Right ventricle myocardium inferior (tissue), 1 donor: ENCODE measurements at places on chromosomes 4 and X. TPM values are rescaled to one million over a fixed set of nuclear protein-coding genes. Genes with fewer than 3 reads are reported as not detected.

DNA sequence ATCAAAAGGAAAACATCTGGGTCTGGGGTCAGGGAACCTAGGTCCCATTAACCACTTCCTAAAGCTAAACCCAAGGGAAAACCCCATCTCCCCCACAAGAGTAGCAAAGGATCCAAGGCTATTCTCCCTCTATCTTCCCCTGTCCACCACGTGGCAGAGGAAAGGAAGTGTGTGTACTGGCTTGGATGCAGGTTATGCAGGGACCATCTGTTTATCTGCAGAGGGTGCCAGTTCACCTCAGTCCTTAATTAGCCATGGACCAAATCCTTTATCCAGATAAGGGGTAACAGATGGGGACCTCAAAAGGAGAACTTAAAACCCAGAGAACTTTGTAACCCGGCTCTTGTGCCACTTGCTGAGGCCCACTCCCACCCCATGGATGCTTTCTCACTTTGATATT, 135.3 kb downstream of the ZNF518B start:
- no peak for DNase-seq

- DNase-seq: no peak
These were observed 148.4 kb upstream of the SPRY1 start for GRCh38 chr4:123248085-123248659.

GRCh38 chr4:117135634-117136354, 50.4 kb upstream of the TRAM1L1 start:
- DNase-seq: no peak

- DNase-seq: no peak
These were observed 168.2 kb downstream of the COL25A1 start for GRCh38 chr4:109134268-109134667.

DNA sequence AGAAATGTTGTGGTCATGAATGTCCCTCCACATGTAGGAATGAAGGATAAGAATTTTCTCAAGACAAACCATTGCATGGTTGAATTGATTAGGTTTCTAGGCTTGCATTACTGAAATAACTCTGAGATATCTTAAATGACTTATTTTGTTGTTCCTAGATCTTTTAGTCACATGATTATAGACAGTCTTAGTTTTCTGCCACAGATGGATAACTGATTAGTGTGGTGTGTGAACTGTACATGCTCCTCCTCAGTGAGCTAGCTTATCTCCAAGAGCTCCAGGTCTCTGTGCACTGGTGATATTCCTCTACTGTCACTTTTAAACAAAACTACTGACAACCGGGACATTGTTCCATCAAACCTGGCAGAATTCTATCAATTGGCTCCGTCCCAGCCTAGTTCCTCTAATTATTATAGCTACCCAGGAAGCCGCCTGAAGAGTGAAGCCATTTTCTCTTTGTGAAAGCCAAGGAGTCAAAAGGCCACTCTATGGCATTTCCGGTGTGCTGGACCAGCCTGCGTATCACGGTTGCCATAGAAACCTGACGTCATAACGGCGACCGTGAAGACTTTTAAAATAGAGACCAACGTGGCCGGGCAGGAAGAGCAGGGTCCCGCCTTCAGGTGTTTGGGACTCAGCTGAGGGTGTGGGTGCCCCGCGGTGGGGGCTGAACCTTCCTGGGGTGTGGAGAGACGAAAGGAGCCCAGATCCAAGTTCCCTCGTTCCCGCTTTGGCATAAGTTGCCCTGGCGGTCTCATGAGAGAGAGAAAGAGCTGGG, 28.1 kb downstream of the BEX3 start:
- peak; percentile 65 for DNase-seq

DNA sequence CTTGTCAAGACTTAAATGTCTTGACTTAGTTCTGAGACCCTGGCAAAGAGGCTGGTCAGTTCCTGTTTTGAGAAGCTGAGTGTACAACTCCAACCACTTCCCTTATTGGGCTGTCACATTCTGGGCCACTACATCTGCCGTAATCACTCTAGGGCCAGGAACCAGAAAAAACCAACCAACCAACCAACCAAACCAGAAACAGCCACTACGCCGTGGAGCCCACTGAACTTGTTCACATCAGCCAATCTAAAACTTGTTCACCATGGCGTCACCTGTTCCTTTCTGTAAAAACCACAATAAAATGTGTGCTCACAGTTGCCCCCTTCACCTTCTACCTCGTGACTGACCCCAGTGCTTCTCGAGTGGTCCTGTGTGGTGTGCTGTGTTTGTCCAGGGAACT, 107.3 kb downstream of the JADE1 start:
- DNase-seq: no peak

DNA sequence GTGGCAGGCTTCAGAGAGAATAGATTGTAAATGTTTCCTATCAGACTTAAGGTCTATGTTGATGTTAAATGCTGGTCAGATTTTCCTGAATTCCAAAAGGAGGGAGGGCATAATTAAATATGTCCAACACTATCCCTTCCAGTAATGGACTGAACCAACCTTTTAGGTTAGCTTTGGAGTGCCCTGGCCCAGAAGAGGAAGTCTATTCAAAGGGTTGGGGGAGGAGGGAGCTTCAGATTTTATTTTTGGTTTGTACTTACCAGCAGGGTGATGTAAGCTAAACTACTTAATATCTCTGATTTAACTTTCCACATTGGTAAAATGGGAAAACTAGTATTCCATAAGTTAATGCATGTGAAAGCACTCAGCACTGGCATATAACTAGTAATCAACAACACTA, 91.1 kb downstream of the RBM46 start:
- no peak for DNase-seq

DNA sequence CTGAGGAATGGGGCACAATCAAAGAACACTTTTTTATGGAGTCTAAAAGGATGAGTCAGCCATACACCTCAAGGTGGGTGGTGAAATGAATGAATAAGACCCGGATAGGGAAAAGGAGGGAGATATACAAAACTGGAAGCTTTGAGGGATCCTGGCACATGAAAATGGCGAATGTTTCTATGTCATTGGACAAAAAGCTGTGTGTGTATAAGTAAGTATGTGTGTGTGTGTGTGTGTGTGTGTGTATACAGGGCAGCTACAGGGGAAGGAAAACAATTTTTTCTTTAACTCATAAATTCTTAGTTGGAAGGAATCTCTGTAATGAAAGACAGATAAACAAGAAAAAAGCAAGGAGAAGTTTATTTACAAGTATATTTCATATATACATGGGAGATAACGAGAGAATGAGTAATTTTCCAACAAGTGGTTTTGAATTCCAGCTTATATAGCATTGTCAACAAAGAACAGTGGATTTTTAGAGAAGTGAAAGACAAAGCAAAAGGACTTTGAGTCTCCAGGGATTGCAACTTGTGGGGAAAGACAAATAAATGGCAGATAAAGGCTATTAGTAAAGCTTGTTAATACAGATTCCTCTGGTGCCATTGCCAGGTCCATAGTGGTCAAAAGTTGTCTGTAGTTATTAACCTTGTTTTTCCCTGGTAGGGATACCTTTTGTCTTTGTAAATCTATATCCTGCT, 99.7 kb downstream of the MMRN1 start:
- no peak for DNase-seq

DNA sequence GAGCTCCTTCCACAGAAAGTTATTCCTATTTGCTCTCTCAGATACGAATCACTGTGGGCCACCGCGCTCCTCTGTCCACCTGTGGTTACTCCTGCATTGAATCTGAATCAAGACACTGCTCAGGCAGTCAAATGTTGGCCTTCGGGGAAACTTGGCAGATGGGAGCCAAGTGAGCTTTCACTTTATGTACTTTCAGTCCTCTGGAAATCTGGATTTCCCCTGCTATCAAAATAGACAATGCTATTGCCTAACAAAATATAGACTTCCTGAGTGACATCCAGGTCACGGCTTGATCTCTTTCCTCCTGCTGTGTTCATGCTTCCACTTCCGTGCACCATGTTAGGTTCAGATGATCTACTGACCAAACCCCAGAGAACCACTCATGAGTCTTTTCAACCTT, 43.8 kb downstream of the FHL1 start:
- no peak for DNase-seq

GRCh38 chr4:165668694-165669093, 204.3 kb upstream of the TLL1 start:
- no peak for DNase-seq

- DNase-seq: no peak
These were observed 3.0 kb downstream of the ZIC3 start for GRCh38 chrX:137568741-137569469.

- DNase-seq: no peak
These were observed 42.4 kb downstream of the N4BP2 start for GRCh38 chr4:40099010-40099409.

- no peak for DNase-seq
These were observed 93.2 kb downstream of the FAM13A start for GRCh38 chr4:88963817-88964216.

- DNase-seq: no peak
These were observed 28.1 kb upstream of the ANOS1 start for GRCh38 chrX:8760021-8760420.

GRCh38 chr4:10158333-10158942, 41.8 kb upstream of the WDR1 start:
- DNase-seq: no peak

DNA sequence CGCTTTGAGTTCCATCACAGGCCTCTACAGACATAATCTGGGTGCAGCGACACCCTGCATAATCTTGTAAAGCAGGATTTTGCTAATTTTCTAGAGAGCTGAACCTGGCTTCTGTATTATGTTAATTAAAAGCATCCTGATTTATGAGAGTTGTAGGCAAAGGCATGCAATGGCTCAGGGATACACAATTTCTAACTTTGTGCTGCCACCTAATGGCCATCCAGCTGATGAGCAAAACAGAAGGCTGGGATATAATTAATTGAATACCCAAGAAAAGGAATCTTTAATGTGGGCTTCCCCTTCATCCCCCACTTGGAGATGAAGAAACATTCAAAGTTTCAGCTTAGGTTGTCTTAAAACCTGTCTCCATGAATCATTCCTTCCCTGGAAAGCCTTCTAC, 78.1 kb downstream of the BMP15 start:
- no peak for DNase-seq

GRCh38 chrX:9864011-9864410, 77.8 kb downstream of the SHROOM2 start:
- no peak for DNase-seq

GRCh38 chrX:123600181-123600580, 132.7 kb downstream of the THOC2 start:
- DNase-seq: no peak

DNA sequence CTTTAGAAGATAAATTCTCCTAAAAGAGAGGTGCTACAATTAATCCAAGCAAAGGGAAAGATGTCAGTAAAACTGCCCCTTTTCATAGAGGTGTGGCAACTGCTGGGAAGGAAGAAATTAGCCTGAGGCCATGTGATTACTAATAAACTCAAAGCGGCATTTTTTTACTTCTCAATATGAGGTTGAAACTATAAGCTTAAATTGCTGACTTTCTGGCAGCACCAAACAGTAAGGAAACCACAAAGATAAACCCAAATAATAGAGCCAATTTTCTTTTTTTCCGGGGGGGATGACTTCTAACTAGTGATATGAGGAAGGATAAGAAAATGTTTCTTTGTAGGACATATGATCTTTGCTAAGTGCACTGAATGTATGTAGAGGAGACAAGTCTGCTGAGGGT, 30.9 kb downstream of the AR start:
- no peak for DNase-seq

DNA sequence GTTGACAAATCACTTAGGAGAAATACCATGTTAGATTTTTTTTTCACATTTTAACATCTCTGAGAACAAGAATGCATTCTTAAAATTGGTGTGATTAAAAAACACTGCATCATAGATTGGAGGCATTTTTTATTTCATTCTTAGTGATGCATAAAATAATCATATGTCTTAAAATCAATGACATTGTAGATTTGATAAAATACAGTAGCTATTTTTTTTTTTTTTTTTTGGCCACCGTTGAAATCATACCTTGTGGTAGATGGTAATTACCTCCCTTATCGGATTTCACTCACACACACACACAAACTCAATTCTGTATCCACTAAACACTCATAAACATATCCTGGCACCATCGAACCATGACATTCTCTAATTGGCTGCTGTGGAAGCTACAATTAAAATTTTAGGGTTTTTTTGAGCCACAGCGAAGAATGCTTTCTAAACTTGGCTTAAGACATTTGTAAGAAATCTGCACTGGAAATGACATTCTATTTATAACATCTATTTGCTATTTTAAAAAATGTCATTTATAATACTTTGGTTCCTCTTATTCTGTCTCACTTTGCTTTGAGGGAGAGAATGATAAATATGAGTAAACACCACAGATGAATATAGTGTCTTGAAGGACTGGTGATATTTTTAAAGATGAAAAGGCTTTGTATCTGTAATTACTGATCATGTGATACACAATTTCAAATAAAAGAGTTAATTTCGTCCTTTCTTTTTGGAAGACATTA, 60.1 kb downstream of the CCSER1 start:
- no peak for DNase-seq

DNA sequence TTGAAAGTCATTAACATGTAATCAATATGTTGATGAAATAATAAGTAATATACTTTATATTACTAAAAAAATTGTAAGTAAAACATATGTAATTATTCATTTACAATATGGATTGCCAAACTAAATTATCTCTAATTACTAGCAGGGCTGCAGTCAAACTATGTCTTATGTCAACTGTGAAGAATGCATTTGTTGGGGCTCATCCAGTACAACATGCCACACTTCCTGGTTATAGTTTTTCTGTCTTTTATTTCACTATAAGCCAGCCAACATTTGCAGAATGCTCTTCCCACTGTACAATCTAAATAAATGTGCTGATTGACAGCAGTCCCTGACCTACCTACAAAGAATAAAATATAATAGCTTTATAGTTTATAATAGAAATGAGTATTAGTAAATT, 975.4 kb upstream of the NDST4 start:
- no peak for DNase-seq

- no peak for DNase-seq
These were observed 243.2 kb upstream of the POF1B start for GRCh38 chrX:85622635-85623034.

DNA sequence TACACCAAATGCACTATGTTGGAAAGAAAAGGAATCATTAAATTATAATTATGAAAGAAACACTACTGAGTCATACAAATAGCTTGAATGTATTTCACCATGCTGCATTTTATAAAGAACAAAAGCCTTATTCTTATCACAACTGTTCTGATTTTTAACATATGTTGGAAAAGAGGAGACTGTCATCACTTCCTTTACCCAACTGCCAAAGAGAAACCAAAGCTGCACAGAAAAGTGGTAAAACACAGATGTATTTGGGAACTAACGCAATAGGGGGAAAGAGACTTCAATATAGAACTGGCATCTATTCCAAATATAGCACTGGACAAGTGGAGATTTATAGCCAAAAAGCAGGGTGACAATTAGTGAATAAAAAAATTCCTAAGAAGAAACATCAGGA, 181.0 kb downstream of the SPANXN3 start:
- no peak for DNase-seq

DNA sequence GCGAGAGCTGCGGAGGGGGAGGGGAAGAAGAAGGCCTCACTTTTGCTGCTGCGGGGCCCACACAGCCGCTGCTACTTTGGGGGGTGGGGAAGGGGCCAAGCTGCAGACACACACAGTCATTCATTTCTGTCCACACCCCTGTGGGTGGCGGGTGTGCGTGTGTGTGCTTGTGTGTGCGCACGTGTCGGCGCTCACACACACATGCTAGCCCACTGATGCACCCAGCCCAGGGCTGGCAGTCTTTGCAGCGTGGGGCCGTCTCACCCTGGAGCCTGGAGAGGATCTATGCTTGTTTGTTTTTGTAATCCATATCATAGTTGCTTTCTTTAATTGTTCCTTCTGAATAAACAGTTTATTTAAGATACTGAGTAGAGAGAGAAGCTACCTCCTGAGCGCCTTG, 4.0 kb downstream of the DUSP9 start:
- DNase-seq: peak; percentile 22

The GABRG1 gene
- not detected for total RNA-seq

The COX7B2 gene
- total RNA-seq: not detected

The PPA2 gene
- 89.5 TPM for total RNA-seq

The CT45A10 gene
- total RNA-seq: not detected

The HTN1 gene
- not detected for total RNA-seq

The HS3ST1 gene
- 1.4 TPM for total RNA-seq
